ENCODE measurements at places on chromosomes 11 and 22.
A peak's percentile ranks its signal among the peaks of the same experiment; 100 is the strongest.

GRCh38 chr11:87428266-87428665 is 390.5 kb downstream of the TMEM135 start:
- no peak for DNase-seq

DNA sequence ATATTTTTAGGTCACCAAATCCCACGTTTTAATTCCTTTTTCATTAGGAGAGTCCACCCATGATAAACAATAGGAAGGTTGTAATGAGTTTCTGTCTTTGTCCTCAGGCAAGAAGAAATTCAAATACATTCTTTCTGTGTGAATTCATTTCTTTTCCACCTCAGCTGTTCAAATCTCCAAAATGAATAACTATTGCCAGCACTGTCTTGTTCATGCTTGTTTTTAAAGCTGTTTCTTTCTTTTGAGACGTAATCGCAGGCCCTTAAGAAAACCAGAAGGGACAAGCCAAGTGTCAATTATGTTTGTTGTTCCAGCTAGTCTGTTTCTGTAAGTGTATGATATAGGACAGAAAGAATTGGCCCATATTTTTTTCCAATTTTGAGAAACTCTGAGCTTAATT is 20.2 kb downstream of the MMP27 start:
- no peak for DNase-seq

DNA sequence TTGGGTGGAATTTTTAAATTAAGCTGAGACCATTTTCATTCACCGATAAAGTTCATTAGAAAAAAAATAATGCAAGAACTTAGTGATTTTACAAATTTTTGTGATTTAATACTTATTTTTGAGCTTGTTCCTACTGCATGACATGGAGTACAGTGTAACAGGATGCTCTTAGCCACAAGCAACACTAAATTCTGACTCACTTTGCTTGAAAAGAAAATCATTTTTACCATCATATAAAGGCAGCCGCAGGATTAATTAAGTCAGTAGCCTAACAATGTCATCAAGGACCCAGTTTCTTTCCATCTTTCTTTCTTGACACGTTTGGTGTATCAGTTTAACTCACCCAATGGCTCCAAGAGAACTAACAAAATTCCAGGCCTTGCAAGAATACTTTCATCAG is 540.3 kb upstream of the LUZP2 start:
- no peak for DNase-seq

- no peak for DNase-seq
Observed at GRCh38 chr11:104836691-104837090, 61.6 kb downstream of the CASP12 start.

DNA sequence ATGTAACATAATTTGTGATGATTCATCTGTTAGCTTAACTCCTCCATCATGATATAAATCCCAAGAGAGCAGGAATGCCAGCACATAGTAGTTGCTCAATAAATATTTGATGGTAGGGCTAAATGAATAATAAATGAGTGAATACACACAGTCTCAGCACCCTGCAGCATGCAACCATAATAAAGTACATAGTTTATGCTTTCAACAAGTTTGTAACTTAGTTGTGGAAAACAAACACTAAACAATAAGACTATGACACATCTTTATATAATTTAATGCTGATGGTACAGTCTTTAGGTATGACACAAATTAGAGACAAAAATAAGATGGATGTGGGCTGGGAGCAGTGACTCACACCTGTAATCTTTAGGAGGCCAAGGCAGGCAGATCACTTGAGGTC is 3.8 kb downstream of the ALKBH8 start:
- DNase-seq = peak; percentile 54

DNA sequence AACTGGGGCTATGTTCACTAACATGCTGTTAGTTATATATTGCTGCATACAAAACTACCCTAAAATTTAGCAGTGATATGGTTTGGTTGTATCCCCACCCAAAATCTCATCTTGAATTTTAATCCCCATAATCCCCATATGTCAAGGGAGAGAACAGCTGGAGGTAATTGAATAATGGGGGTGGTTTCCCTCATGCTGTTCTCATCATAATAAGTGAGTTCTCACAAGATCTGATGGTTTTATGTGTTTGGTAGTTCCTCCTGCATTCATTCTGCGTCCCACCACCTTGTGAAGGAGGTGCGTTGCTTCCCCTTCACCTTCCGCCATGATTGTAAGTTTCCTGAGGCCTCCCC is 10.0 kb upstream of the PATL1 start:
- DNase-seq = no peak

- no peak for DNase-seq
Observed at GRCh38 chr11:35620795-35621194, 2.5 kb downstream of the FJX1 start.

DNA sequence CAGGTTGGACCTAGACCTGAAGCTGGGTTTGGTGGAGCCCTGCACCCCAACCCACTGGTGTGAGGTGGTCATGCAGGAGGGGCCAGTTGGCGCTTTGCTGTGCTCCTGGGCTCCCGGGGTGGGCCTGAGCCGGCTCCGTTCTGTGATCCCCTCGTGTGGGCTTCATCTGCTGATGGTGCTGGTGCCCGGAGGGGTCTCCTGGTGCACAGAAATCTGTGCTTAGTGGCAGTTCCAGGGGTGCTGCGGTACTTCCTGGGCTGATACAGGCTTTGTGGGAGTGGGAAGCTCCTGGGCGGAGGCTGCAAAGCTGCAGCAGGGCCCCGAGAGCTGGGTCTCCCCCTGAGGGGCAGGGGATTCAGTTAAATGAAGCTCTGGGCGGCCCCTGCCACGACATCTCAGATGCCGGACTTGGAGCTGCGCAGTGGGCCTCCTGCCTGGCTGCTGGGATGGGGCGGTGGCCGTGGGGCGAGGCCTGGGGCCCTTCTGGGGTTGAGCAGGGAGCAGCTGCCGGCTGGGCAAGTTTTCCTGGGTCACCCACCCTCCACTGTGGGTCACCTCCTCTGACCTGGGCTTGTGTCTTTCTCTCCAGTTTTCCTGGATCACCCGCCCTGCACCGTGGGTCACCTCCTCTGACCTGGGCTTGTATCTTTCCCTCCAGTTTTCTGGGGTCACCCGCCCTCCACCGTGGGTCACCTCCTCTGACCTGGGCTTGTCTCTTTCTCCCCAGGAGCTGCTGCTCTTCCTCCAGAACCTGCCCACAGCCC is 410.5 kb downstream of the TBC1D22A start:
- no peak for DNase-seq

- DNase-seq = no peak
Observed at GRCh38 chr11:46597155-46597554, 3.3 kb upstream of the AMBRA1 start.

DNA sequence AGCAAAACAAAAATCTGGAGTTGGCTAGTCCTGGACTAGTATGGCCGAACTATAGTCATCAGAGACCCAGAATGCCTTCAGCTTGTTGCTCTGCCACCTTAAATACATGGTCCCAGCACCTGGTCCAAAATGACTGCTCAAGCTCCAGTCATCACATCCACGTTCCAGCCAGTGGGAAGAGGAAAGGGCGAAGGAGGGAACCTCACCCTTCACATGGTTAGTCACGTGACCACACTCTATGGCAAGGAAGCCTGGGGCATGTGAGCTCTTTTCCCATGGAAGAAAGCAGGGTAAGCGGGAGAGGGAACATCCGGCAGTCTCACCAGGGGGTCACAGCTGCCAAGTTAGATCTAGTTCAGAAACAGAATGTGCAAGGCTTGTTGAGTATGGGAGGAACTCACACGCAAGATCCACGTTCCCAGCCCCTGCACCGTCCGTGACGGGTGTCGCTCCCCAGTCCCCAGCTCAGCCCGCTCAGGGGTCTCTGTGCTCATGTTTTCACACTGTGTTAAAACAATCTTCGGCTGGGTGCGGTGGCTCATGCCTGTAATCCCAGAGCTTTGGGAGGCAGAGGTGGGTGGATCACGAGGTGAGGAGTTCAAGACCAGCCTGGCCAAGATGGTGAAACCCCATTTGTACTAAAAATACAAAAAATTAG is 1.9 kb upstream of the ANO9 start:
- peak; percentile 54 for DNase-seq

GRCh38 chr11:45660729-45661438 is 4.5 kb downstream of the CHST1 start:
- DNase-seq = no peak

- peak; percentile 31 for DNase-seq
Observed at GRCh38 chr11:65423516-65424204, 1.1 kb downstream of the NEAT1 start.

DNA sequence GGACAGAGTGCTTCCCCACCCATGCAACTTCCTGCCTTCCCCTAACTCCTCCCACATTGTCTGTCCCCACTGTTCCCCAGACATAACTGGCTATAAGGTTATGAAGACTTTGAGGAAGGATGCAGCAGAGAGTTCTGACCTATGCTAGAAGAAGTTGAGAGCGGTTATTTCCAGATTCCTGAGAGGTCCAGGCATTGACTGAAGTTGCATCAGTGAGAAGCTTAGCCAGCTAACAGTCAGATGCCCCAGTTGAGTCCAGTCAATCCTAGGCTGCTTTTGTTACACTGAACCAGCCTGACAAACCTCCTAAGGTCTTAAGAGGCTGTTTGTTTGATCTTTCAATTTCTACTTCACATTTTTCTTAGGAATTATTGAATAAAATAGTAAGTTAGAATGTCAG is 937.9 kb upstream of the CCDC90B start:
- DNase-seq = no peak
